ENCODE measurements at places on chromosomes 12 and 14.

DNA sequence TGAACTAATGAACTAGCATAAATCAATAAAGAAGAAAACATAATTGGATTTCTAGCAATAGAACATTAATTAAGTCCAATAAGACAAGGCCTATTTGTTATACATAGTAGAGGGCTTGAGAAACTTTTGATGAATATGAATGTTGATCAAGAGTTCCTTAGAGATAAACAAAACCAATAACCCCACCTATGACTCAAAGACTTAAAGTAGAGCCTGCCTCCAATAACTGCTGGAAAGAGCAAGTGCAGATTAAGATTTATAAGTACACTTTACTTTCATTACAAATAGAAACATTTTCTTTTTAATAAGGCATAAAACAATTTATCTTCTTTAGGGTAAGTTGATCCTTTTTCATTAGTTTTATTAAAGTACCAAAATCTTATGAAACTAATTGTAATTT lies 185.7 kb downstream of the SRGAP1 start:
- DNase-seq: no peak

GRCh38 chr14:39957290-39957689 lies 525.1 kb upstream of the FBXO33 start:
- no peak for DNase-seq

DNA sequence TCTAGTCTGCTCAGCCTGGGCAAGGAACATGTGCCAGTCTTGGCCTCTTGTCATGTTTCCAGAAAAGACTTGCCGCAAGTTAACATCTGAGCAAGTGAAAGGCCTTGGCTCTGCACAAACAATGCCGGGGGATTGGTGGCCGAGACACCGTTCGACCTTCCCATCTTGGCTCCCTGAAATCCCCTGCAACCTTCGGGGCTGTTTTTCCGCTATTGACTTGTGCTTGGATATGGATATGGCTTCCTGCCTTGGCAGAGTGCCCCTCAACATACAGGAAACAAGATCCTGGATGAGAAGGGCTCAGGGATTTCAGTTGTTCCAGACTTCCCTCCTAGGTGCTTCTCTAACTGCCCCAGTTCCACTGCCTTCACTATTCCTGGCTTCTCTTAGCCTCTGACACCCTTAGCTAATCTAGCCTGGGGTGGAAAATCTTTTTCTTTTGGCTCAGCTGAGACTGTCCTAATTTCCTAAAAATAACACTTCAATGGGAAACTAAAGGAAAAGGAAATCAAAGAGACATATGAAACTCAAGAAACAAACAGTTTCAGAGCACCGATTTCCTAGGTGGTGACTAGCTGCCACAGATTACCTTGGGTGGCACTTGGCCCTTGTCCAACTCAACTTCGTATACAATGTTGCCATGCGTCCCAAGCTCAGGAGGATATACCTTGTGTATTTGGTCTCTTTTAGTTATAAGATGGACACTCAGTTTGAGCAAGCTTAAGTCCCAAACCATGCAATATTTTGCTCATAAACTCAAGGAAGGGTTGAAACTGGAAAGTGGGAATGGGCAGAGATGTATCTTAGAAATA lies 33.9 kb downstream of the RDH12 start:
- no peak for DNase-seq

GRCh38 chr12:76183459-76184186 lies 99.1 kb upstream of the NAP1L1 start:
- DNase-seq: no peak

DNA sequence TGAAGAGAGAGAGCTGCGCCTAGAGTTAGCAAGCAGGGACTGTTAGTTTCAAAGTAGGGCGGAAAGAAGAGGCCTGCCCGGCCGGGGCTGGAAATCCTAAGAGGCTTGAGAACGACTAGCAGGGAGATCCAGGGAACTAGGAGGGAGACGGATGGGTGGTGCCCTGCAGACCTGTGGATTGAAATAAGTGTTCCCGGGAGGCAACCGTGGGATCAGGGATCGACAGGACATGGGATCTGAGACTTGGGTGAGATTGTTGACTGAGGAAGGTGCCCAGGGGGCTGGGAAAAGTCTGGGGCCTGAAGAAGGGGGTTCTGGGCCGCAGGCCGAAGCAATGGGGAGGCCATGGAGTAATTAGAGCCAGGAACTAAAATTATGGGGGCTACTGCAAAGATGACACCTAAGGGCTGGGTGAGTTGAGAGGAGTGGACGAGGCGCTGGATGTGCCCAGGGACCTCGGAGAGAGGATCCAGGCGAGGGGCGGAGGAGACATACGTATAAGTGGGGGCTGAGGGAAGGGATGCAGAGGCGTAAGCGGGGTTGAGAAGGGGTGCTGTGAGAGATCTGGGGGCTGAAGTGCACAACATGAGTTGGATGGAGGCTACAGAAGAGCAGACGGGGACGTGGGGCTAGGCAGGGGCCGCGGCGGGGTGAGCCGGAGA lies 635 bp downstream of the LTA4H start:
- no peak for DNase-seq

GRCh38 chr14:55107766-55108554 lies 21.1 kb upstream of the LGALS3 start:
- no peak for DNase-seq

- no peak for DNase-seq
Observed at GRCh38 chr12:65656156-65656882, 168.0 kb upstream of the HMGA2 start.

DNA sequence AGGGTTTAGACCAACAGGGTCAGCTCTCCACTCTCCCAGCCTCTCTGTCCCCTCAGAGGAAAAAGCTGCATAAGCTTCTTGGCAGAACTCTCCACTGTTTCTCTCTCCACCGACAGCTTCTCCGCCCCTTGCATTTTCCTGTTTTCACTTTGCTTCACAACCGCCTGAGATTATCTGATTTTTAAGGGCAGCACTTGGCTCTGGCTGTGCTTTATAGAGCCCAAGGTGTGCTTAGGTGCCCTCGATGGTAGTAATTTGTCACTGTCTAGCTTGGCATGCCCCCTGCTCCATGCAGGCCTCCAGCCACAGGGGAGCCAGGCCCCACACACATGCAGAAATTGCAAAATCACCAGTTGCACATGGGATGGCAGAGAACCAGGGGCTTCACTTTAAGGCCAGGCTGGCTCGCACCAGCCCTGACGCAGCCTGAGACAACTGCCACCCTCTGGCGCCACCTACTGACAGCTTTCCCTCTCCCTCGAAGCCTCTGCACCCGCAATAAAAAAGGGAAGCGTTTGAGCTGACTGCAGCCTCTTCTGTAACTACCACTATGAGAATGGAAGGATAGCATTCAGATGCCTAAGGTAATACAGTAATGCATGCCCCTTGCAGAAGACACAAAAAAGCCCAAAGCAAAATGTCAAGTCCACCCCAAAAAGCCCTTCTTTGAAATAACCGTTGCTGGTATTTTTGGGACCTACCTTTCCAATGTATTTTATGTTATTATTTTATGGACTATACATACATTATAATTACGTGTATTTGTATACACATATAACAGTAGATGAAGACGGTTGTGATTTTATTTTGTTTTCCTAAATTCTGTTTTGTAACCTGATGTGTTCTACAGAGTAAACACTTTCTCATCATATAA lies 32.0 kb upstream of the RIMBP2 start:
- DNase-seq: peak; percentile 13

- DNase-seq: no peak
Observed at GRCh38 chr14:86852530-86852929, 1140.5 kb downstream of the GALC start.

- no peak for DNase-seq
Observed at GRCh38 chr14:73722581-73722980, 8.4 kb upstream of the PNMA1 start.

DNA sequence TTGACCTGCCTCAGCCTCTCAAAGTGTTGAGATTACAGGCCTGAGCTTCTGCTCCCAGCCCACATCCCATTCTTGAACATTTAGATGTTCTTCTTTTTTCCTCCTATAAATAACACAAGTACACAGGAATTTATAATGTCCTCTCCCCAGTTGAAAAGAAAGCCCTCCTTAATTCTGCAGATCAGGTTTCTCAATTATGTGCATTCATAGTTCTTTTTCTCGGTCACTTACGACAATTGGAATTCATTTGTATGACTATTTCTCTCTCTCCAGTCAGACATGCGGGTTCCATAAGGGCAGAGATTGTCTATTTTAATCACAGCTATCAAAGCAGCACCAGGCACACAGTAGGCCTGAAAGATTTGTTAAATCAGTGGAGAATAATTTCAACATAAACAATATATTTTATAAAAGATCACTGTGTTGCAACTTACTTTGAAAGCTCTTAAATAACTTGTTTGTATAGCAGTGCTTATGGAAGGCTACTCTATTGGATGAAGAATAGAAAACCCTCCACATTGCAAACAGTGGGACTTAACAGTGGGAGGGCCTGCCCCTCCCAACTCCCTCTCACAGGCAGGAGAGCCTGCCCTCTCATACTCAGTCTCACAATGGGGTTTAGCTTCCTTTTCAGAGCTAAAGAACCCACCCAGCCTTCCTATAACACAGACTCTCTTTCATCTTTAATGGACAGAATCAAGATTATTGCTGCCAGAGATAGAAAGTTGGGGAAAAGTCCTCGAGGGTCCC lies 84.1 kb upstream of the TRAF3 start:
- no peak for DNase-seq

- no peak for DNase-seq
Observed at GRCh38 chr14:23903442-23903841, 50.1 kb upstream of the DHRS4 start.

Measured in stimulated activated CD4-positive, alpha-beta T cell treated with anti-CD3 and anti-CD28 coated beads, TNF-alpha, amount 100 ng/mL, for 1 hour (primary cell).